ENCODE measurements at places on chromosomes 6 and 20.

GRCh38 chr20:62357681-62358080 lies 9.4 kb downstream of the LAMA5 start:
- DNase-seq: no peak

DNA sequence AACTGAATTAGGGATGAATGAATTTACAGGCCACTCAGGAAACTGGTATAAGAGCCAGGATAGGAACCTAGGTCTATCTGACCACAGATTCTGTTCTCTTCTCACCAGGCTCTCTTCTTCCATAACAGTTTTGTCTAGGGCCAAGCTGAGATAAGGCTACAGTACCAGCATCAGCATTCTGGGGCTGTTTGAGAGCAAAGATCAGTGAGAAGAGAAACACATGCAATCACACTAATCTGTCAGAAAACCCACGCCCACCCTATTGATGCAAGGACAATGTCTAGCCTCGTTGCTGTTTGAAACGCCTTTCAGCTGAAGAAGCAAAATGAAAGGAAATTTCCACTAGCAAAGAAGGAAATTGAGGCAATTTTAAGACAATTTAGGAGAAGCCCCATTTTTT lies 137.7 kb downstream of the LCA5 start:
- no peak for DNase-seq

GRCh38 chr20:8473459-8473858 lies 341.4 kb downstream of the PLCB1 start:
- DNase-seq: peak; percentile 42

GRCh38 chr20:8557711-8558110 lies 425.6 kb downstream of the PLCB1 start:
- peak; percentile 53 for DNase-seq

DNA sequence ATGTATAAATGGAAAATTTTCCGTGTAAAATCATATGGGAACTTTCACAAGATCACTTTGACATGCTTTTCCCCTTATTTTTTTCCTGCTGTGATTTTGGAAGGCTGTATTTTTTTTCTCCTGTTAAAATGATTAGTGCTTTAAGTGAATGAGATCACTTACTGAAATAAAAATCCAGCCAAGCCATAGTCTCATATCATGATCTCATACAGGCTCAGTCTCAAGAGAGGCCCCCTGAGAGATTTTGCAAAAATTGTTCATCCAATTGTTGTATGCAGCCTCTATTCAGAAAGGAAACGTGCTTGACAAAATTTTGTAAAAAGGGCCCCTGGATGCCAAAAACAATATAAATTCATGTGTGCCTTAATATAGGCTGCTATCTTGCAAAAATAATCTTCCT lies 528.2 kb downstream of the HDGFL1 start:
- DNase-seq: peak; percentile 13

GRCh38 chr6:45640811-45641210 lies 263.1 kb upstream of the SUPT3H start:
- DNase-seq: no peak

GRCh38 chr20:35305682-35306556 lies 13.7 kb upstream of the FAM83C start:
- DNase-seq: peak; percentile 100

DNA sequence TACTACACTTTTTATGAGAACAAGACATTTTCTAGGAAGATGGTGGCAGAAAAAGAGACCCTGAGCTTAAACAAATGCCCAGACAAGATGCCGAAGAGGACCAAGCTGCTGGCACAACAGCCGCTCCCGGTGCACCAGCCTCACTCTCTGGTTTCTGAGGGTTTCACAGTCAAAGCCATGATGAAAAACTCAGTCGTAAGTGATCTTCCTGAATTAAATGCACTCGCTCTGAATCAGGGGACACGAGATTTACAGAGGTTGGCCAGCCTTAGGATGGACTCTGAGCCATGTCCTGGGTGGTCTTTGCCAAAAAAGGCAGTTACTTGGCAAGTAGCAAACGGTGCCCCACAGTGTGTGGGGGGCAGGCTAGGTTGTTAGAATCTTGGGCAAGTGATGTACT lies 423 bp downstream of the PACRG start:
- DNase-seq: no peak

GRCh38 chr6:111534231-111534751 lies 51.3 kb upstream of the REV3L start:
- no peak for DNase-seq

GRCh38 chr6:9659848-9660247 lies 755.0 kb downstream of the TFAP2A start:
- DNase-seq: no peak

DNA sequence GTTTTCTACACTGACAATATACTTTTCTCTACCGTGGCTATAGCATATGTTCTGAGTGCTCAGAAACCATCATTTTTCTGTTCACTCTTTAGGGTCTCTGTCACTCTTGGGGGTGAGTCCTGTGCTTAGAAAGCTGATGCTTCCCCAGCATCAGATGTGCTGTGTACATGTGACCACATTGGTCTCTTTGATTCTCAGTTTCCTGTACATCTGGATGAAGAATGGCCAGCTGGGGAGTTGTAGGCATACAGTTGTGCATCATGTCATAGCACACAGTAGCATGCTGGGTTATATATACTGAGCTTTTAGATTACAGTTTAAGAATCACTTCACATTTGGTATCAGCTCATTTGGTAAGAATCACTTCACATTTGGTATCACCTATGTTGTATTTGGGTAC lies 238.6 kb upstream of the PREP start:
- DNase-seq: no peak

DNA sequence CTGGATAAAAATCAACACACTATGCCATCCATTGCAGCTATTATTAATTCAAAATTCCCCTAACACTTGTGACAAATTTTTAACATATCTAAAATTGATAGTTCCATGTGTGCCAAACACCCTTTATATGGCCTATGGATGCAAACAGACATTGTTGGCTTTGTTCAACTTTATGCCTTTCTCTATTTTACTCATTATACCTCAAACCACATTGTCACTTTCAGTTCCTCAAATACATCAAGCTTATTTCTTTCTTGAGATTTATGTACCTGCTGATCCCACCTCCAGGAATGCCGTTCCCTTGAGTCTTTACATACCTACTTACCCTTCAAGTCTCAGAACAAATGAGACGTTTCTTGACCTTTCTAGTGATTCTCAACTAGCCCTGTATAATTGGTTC lies 193.5 kb upstream of the PLN start:
- DNase-seq: no peak

DNA sequence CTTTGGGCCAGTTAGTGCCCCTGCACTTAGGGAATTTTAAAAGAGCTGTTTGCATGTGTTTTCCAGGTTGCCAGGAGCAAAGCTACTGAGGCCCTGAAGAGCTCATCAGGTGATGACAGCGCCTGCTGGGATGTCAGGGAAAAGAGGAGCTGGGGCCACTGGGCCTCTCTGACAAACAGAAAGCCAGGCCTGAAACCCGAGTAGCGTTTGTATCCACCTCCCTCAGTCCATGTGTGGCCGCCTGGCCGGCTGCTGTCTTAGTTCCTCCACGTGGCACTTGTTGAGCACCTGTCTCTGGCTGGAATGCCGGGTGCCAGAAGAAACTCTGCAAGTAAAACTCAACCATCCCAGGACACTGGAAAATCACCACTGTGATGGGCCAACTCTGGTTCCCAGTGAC lies 601.2 kb downstream of the CDH26 start:
- no peak for DNase-seq

- DNase-seq: no peak
These were observed 63.3 kb downstream of the MOCS1 start for GRCh38 chr6:39870950-39871349.

GRCh38 chr6:82861121-82861520 lies 204.5 kb downstream of the UBE3D start:
- peak; percentile 41 for DNase-seq

DNA sequence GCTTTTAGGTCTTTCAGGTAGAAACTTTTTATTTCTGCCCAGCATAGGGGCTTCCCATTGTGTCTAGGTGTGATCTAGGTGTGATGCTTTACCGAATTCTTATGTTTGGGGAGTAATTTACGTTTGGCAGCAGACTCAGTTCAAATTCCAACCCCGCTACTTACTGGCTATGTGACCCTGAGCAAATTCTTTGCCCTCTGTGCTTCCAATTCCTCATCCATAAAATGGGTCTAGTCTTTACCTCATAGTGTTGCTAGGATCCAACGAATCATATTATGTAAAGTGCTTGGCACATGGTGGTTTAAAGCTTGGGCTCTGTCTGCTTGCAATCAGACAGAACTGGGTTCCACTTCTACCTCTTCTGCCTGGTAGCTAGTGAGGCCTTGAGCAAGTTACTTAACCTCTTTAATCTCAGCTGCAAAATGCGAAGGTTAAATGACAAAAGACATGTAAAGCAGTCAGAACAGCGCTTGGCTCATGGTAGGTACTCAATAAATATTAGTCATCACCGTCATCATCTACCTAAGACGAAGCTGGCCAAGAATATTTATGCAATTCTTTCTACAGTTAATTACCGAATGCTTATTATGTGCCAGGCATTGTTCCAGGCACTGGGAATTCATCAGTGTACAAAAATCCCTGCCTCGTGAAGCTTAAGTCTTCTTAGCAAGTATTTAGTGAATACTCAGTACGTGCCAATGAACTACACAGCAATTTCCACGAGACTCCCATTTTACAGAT lies 1.0 kb downstream of the NSFL1C start:
- DNase-seq: no peak

GRCh38 chr20:43448748-43449535 lies 8.8 kb upstream of the SRSF6 start:
- DNase-seq: peak; percentile 37

- no peak for DNase-seq
These were observed 72.0 kb downstream of the CHMP4B start for GRCh38 chr20:33883164-33883563.

DNA sequence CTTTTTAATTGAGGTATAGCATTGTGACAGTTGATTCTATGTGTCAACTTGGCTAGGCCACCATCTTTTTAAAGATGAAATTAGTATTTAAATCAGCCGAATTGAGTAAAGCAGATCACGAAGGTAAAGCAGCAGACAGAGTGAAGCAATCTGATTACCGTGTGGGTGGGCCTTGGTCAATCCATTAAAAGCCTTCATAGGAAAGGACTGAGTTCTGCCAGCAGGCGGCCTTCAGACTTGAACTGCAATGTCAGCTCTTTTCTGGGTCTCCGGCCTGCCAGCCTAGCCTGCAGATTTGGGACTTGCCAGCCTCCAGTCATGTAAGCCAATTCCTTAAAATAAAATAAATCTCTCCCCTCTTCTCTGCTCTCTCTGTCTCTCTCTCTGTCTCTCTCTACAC lies 22.4 kb upstream of the TGM2 start:
- DNase-seq: no peak

- DNase-seq: peak; percentile 82
These were observed 112.8 kb downstream of the BCAS1 start for GRCh38 chr20:53957451-53958172.

- no peak for DNase-seq
These were observed 156.3 kb downstream of the FNDC1 start for GRCh38 chr6:159325476-159325875.

DNA sequence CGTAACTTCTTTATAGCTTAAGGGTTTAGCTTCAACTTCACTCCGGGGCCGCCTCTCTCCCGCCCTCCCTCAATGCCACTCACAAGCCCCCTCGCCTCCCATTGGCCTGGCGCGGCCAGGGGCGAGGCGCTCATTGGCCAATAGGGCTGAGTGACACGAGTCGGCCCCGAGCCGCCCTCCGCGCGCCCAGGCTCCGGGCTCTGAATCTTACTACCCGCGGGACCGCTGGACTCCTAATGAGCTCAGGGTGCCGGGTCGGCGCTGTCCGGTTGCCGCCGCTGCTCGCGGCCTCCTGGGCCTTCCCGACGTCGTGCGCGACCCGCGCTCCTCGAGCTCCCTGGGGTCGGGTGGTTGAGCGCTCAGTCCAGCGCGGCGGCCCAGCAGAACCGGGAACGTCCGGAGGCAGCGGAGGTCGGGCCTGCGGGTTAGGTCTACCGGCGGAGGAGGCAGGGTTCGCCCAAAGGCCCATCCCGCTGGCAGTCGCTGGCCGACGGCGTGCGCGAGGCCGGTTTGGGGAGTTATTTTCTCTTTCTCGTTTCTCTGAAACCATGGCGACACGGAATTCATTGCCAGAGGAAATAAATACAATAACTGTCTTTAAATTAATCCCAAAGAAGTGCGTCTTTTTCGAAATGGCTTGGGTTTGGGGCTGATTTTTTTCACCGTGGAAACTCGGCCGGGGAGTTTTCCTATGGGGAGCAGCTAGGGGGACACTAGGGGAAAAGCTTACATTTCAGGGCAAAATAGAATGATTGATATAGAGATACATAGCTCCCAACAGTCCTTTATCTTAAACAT lies at the start of gene SIM1:
TSS of gene SIM1 (minus strand) at position 19 of the 798 bp plus-strand sequence. CDS start 1,453 bp downstream, outside the sequence.
- DNase-seq: peak; percentile 98

DNA sequence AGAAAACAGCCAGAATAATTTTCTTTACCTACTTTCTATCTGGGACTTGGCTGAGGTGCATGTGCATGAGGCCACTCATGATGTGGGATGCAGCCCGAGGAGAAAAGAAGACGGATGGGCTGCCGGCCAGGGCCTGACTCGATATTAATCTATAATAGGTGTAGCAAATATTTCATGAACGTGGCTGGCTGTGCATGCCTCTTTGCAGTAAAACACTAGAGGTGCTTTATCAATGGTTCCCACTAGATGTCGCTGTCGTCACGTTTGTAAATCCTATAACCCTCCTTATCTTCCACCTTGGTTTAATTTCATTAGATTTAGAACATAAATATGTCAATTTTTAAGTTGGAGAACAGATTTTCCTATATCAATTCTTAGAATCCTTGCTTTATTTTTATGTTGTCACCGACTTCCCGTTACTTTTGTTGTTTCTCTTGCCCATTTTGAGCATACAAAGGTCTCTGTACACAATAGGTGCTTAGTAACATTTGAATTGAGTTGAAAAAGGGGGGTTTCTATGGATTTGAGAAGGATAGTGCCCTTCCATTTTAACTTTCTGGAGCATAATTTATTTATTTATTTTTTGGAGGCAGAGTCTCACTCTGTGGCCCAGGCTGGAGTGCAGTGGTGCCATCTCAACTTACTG lies 19.6 kb upstream of the FERMT1 start:
- DNase-seq: peak; percentile 48

DNA sequence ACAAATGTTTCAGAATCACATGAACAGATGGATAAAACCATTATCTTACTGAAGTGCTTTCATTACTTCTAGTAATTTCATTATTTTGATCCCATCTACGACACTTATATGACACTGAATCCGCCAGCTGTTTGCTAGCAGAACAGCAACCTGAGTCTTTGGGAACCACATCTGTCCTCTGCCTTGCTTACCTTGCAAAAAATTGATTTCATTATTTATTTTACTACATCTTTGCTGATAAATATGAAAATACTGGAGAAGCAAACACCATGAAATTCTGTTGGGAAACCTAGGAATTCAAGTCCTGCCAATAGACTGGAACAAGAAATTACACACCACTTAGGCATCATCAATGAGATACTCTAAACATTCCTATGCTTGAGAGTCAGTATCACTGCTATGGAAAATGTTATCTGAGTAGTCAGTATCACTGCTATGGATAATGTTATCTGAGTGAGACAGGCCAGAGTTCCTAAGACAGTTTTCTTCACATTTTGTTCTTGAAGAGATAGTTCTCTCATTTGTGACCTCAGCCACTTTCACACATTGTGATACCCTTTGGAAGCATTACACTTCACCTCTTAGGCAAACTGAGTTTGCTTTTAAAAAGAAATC lies 91.9 kb downstream of the PDE10A start:
- DNase-seq: peak; percentile 46

All from fibroblast of skin of scalp (primary cell).